ENCODE measurements at places on chromosomes 11 and 22.

DNA sequence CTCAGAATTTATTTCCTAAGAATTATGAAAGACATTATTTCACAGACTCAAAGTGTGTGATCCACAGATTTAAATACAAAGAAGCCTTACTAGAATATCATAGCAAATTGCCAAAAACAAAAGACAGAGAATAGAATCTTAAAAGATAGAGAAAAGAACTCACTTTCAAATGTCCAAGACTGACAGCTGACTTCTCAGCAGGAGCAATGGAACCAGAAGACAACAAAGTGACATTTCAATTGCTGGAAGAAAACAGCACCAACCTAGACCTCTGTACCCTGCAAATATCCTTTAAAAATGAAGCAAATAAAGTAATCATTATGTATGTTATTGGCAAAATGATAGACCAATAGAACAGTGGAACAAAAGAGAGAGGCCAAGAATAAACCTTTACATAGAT, 109.2 kb downstream of the TTC17 start:
- DNase-seq = no peak

DNA sequence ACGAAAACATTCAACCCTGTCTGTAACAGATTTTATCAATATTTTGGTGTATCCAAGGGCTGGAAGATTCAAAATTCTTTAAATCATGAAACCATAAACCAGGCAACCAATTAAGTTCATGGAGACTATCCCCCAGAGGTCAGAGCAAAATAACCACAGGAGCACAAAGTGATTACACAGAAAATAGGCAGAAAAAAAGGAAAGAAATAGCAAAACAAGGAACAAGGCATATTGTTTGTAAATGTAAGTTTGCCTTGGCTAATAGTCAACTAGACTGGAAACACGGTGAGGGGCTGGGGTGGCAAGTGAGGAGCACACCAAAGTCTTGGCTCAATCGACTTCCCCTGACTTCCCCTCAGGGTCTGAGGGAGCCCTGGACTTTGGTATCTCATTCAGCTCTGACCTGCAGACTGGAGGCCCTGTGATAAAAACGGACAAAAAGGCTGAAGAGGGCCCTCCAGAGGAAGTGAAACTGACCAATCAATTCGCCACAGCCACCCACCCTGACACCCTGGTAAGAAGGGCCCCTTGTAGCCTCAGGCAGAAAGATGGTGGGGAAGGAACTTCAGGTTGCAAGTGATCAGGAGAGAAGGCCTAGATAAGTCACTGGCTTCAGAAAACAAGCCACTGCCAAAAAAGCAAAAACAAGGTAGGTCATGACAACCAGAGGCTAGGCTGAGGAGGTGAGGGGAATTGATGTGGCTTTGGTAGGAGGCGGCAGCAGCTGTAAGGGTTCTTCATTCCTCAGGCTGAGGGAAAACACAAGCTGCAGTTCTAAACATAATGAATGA, 1.8 kb downstream of the SIK3 start:
- no peak for DNase-seq

DNA sequence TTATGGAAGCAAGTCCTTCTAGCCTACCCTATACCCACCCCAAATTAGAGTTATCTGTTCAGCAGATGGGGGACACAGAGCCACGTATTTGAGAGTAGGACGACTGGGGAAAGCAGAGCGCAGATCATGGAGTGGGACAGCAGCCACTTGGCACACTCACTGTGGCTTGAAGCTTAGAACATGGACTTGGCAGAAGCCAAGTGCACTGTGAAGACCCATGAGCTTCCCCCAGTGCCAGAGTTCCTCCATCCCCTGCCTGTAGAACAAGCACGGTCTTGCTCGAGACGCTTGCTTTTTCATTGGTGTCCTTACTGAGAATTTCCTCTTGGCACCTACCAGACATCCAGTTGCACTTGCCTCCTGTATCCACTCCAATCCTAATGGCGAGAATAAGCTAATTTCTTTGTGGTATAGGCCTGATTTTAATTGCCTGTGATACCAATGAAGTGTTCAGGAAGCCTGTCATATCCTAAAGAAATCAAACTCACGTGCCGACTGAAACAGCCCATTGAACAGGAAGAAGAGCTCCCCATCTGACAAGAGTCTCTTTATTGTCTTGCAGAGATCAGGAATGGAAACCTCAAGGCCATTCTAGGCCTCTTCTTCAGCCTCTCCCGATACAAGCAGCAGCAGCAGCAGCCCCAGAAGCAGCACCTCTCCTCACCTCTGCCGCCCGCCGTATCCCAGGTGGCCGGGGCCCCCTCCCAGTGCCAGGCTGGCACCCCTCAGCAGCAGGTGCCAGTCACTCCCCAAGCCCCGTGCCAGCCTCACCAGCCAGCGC, 166.9 kb downstream of the NAV2 start:
- no peak for DNase-seq

DNA sequence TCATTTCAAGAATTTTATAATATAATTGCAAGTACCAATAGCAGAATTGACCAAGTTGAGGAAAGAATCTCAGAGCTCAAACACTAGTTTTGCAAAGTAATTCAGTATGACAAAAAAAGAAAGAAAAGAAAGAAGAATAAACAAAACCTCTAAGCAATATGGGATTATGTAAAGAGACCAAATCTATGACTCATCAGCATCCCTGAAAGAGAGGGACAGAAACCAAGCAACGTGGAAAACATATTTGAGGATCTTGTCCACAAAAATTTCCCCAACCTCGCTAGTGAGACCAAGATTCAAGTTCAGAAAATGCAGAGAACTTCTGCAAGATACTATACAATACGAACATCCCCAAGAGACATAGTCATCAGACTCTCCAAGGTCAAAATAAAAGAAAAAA, 203.7 kb upstream of the DDI1 start:
- DNase-seq = no peak

GRCh38 chr11:76173663-76174062, 32.6 kb downstream of the WNT11 start:
- no peak for DNase-seq

DNA sequence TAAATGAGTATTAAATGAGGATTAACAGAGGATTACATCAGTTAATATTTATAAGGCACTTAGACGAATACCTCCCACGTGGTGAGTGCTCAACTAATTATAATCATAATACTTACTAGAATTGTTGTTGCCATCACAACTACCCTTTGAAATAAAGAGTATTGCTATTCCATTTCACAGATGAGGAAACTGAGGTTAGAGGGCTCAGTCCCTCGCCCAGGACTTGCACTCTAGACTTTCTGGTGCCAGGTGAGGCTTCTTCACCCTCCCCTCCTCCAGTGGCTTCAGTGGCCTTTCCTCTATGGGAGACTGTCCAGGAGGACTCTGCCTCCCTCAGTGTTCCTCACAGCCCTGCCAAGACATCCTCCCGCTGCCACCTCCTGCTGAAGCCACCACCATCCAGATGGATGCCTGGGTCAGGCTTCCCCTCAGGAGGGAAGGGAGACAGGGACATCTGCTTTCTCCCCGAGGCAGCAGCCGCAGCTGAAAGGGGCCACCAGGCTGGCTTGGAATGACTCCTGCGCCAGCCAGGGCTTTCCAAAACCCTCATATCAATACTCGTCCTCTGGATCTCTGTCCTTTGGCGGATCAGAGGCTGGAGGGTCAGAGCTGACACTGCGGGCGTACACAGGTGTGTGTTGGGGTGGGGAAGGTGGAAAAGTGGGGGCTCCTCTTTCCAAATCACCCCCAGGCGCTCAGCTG, 580.1 kb downstream of the BUD13 start:
- DNase-seq = no peak

GRCh38 chr11:81804858-81805257, 928.8 kb downstream of the FAM181B start:
- DNase-seq = no peak

- DNase-seq = no peak
Observed at GRCh38 chr11:11169715-11170351, 183.2 kb downstream of the CSNK2A3 start.

- DNase-seq = no peak
Observed at GRCh38 chr11:65915821-65916251, 3.0 kb downstream of the C11orf68 start.

GRCh38 chr11:119134389-119134978, 13.1 kb downstream of the HINFP start:
- DNase-seq = no peak

GRCh38 chr11:12184699-12185098, 74.3 kb downstream of the MICAL2 start:
- no peak for DNase-seq

GRCh38 chr22:29883045-29883774, at the start of gene MTMR3:
Gene MTMR3, plus strand, starts transcription at chr22:29883174. Its CDS starts 87,886 bp downstream, at chr22:29971060.
- DNase-seq = peak; percentile 67

DNA sequence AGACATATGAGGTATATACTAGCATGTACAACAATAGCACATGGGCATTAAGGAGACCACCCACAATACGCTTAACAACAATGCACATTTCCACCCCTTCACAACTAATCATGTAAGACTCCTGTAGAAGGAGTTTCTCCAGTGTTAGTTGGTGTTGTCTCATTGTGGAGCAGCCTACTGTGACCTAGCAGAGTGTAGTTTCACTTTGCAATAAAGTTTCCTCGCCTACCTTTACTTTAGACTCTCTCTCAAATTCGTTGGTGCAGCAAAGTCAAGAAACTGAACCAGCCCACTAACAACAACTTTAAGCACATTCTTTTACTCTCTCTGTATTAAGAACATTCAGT, 863.6 kb downstream of the FAM181B start:
- DNase-seq = no peak

GRCh38 chr22:35726398-35726797, 8.7 kb downstream of the APOL5 start:
- no peak for DNase-seq

DNA sequence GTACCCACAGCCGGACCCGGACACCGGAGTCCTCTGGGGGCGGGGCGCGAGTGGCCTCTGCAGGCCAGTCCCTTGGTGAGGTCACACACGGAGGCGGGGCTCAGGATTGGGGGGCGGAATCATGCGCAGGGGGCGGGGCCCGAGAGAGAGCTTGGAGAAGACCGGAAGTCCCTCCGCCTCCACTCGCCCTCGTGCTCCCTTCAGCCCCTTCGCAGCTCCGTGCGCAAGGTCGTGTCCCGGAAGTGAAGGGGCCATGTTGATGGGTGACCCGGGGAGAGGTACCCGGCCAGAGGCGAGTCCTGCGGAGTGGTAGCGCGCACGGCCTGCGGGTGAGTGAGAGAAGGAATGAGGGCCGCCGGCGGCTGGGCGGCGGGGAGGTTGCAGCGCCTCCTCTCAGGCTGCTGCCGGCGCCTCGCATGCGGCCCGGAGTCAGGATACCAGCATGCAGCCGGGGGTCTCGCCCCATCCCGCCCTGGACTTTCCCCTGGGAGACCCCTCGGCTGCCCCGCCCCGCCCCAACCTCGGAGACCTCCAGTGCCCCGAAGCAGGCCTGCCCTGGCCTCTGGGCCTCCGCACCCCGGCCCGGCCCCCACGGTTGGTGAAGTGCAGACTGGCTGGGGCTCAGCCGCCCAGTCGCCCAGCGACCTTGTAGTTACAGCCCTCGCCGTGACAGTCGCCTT, at the start of gene MIEF1:
Gene MIEF1 (plus strand): TSS at position 182 of the 680 bp plus-strand sequence. CDS start 9,005 bp downstream, outside the sequence.
- peak; percentile 79 for DNase-seq

GRCh38 chr11:2091112-2091746, 48.0 kb downstream of the IGF2 start:
- DNase-seq = no peak

DNA sequence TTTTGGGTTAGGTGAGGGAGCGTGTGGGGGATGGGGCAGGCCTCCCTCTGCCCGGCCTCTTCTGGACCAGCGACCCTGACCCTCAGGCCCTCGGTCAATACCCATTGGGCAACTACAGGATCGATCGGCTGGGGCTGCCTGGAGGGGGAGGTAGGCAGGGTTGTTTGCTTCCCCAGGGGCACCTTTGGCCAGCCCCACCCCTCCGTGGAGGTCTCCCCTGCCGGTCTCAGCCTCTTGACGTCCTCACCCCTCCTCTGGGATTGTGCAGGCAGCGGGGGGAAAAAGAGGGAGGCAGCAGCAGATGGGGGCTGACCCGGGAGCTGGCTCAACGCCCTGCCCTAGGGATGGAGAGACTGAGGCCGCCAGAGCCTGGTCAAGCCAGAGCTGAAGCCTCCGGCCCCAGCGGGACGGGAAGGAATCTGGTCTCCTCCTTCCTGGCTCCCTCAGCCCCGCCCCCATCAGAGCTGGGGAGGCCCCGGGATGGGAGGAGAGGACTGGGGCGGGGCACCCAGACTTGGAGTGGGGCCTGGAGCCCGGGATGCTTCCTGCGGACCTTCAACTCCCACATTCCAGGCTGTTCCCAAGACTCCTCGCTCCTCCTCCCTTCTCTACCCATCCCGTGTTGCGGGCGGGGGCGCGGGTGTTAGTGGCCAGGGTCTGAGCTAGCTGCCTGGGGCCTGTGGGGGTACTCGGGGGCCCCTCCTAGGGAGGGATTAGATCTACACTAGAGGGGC, 14.4 kb upstream of the CDC42EP1 start:
- DNase-seq = no peak

GRCh38 chr22:26828311-26828710, 170.9 kb downstream of the MIAT start:
- no peak for DNase-seq

GRCh38 chr11:61918251-61918937, 1.0 kb upstream of the RAB3IL1 start:
- DNase-seq = no peak

- DNase-seq = no peak
Observed at GRCh38 chr22:26851125-26851524, 193.7 kb downstream of the MIAT start.

DNA sequence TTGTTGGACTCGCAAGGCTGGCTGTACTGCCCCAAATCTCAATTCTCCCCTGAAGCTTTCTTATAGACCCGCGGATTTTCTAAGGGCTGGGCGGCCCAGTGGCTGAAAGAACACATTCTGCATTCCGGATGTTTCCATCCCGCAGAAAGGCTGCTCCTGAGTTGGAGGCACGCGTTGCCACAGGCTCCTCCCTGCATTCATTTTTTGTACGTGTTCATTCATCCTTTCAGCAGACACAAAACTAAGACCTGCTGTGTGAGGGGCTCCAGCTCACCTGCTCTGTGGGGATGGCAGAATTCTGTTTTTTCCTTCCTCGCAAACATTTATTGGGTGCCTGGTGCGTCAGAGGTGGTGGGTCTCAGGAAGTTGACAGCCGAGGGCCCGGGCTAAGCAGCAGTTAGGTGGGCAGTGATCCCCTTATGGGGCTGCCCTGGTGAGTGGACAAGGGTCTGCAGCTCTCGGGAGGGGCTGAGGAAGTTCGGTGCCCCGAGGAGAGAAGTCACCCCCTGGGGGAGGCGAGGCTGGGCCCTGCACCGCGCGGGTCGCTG, 23.7 kb downstream of the SHANK3 start:
- no peak for DNase-seq

DNA sequence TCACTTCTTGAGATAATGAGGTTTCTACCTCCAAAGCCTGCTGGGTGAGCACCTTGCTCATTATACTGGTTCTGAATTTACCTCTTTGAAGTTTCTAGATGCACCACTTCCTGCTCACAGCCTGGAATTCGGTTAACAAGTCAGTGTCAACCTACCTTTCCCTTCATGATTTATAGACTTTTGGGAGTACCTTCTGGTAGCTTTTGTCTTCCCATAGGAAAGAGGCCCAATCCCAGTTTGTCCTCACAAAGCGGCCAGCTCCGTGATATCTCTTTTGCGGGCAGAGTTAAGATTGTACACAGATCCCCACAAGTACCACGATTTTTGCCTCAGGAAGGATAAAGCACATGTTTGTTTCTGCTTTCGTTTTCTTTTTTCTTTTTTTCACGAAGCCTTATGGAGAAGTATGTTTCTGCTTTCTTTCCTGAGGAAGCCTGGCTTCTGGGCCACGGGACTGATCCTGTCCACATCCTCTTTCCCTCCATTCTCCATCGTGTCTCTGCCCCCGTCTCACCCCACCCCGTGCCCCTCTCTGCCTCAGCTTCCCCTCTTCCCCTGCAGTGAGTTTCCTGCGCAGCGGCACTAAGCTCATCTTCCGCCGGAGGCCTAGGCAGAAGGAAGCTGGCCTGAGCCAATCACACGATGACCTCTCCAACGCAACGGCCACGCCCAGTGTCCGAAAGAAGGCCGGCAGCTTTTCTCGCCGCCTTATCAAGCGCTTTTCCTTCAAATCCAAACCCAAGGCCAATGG, 5.7 kb upstream of the HINFP start:
- DNase-seq = no peak
